ENCODE measurements at places on chromosomes 4 and X.

GRCh38 chrX:29299684-29300083 is 712.4 kb downstream of the IL1RAPL1 start:
- no peak for ATAC-seq

DNA sequence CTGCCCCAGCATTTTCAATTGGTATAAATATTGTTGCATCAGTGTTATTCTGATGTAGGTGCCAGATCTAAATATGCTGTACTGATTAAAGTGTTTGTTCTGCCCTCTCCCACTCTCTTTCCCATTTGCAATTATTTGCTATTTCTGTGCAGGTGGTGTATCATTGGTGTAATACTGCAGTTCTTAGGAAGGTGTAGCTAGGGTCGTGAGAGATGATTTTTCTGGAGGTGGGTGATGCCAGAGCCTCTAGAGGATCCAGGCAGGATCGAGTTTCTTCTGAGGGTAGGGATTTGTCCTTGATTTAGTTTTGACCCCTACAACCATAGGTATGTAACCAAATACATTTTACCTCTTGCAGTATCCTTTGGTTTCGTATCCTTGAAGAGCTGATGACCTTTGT is 1.9 kb downstream of the SMAD1 start:
- no peak for ATAC-seq

DNA sequence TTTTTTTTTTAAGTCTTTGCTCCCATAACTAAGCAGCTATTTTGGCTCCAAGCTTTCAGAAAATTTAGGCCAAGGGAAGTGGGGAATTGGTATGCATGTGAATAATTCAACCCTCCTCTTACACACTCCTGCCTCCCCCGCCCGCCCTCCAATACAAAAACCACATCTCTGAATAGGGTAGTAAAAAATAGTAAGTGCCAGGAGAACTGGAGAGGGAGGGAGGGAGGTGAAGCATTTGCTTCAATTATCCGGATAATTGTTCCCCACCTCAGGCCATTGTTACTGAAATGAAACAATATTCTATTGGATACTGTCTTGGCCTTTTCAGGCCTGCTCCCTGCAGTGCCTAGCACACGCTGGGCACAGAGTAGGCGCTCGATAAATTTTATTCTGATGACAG is 5.5 kb upstream of the GSX2 start:
- no peak for ATAC-seq

GRCh38 chr4:70586841-70587240 is 5.2 kb upstream of the AMBN start:
- ATAC-seq = no peak

DNA sequence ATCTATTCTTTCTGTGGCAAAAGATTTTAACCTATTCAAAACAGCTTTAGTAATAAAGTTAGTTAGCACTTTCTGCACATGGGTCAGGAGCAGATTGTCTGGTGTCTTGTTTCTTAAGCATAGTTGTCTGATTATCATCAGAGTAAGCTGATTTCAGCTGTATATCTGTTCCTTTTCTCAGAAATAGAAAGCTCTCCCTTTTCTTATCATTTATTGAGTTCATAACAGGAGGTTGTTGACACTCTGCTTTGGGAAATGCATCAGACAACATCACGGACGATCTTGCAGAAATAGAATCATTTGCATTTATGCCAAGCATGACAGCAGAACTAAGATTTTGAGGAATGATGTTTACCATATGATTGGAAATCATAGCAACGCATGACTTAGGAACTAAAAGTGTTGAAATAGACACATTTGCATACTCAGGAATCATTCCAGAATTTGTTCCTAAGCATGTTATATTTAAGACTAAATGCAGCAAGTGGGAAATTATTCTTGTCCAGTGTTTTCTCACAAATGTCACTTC is 66.7 kb downstream of the RBMX2 start:
- ATAC-seq = no peak

DNA sequence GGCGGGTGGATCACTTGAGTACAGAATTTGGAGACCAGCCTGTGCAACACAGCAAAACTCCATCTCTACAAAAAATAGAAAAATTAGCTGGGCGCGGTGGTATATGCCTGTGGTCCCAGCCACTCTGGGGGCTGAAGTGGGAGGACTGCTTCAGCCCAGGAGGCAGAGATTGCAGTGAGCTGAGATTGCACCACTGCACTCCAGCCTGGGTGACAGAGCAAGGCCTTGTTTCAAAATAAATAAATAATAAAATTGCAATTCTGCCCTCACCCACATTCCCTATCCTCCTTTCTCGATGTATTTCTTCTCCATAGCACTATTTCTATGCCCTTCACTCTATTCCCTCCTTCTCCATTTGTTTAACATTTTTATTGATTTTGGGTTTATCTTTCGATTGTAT is 8.7 kb upstream of the SLAIN2 start:
- ATAC-seq = no peak

GRCh38 chrX:78831523-78831922 is 84.0 kb downstream of the LPAR4 start:
- no peak for ATAC-seq

- ATAC-seq = no peak
Measured at GRCh38 chrX:101117701-101118100, 19.7 kb downstream of the CENPI start.

DNA sequence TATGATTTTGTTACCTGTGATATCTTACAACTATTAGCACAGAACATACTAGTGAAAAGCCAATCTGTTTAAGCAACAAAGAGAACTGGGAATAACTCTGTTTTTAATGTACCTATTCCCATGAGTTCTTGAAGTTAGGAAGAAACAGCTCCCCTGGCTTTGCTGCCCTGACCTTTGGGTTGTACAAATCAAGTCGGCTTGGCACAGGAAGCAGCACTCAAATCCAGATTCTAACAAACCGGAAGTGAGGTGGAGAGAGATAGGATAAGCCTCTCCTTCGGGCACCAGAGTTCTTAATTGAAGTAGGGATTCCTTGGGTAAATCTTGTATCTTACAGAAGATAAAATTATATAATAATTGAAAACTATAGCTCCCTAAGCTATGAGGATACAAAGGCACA is 144.8 kb upstream of the CPEB2 start:
- ATAC-seq = no peak

DNA sequence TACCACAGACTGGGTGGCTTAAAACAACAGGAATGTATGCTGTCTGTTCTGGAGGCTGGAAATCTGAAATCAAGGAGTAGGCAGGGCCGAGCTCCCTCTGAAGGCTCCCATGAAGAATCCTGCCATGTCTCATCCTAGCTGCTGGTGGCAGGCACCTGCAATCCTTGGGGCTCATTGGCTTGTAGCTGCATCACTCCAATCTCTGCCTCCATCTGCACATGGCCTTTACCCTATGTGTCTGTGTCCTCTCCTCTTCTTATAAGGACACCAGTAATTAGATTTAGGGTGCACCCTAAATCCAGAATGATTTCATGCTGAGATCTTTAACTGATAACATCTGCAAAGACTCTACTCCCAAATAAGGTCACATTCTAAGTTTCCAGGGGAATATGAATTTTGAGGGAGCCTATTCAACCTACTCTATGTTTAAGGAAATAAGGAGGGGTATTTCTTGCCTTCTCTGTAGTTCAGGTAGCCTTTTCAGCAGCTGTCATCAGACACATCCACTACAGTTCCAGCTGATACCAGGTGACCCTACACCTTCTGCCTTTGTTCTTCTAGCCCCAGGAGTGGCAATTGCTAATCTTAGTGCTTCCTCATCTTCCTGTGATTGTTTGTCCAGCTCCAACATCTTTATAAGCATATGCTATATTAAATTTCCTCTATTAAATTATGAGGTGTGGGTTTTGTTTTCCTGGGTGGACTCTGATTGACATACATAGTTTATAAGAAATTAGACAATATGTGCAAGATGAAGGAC is 295.1 kb upstream of the TAPT1 start:
- ATAC-seq = no peak

DNA sequence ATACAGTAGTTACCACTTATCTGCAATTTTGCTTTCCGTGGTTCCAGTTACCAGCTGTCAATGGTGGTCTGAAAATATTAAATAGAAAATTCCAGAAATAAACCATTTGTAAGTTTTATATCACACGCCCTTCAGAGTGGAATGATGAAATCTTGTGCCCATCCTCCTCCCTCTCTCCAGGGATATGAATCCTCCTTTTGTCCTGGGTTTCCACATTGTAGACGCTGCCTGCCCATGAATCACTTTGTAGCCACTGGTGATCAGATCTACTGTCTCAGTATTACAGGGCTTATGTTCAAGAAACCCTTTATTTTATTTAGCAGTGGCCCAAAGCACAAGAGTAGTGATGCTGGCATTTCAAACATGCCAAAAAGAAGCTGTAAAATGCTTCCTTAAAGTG is 198.6 kb downstream of the KCNIP4 start:
- no peak for ATAC-seq

DNA sequence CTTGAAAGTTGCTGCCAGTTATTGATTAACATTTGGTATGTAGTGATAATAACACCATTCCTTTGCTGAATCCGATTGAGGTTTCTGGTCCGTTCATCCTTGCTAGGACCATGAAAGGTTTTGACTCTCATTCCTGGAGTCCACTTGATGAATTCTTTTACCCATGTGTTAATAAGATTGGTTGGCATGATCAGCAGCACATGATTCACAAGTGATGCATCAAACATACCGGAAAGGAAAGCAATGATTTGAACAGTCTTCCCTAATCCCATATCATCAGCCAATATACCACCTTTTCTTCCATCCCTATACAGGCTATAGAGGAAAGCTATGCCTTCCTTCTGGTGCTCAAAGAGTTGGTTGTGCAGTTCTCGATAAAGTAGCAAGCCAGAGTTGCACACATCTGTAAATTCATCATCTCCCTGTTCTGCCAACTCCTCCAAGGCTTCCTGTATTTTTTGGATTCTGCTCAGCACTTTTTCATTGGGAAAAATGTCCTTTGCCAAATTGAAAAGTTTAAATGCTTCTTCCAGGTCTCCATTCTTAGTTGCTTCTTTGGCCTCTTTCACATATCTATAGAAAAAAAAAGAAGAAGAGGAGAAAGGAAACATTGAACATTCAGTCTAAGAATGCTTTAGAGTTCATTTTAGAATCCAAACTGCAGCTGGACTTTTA is 26.7 kb downstream of the PIN4 start:
- ATAC-seq = no peak

DNA sequence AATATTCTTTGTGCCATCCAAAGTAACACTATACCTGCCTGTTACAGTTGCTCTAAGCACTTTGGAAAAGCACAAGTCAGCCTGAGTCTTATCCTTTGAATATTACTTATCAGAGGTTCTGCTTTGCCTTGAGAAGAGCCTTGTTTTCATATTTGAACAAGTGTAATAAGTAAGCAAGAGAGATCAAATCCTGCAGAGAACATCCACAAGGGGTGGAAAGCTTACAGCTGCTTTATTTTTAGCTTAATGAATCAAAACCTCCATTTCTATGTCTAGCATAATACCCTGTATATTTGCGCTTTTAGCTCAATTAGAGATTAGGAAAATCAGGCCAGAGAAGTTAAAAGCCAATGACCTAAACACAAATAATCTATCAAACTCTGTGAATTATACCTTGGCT is 139.8 kb downstream of the CDS1 start:
- ATAC-seq = no peak

- ATAC-seq = peak; percentile 45
Measured at GRCh38 chr4:121951521-121952110, at the start of gene TRPC3. TSS of gene TRPC3 (minus strand) at chr4:121952060. CDS start at chr4:121951680, 380 bp downstream.

DNA sequence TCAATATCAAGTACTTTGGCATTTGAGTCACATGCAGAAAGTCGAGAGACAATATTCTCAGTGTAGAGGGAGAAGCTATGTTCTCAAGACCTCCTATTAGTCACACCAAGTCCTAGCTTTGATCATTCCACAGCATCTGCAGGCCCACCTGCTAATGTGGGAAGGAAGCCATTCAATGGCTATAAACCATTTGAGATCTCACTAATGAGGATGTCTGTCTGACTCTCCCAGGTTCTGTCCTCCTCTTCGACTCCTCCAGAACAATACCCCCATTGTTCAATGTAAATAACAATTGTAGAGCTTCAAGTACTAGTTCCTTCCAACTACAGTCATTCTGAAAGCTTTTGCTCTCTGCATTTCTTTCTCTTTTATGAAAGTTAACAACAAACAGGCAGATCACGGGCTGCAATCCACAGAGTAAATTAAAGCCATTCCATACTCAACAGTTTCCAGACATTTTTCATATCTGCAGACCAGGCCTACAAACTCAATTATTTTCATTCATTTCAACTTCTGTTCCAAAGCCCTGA is 140.2 kb upstream of the EDNRA start:
- ATAC-seq = no peak

Measured in gastroesophageal sphincter (tissue), 4 donors.